ENCODE measurements at places on chromosomes 3 and 15.

DNA sequence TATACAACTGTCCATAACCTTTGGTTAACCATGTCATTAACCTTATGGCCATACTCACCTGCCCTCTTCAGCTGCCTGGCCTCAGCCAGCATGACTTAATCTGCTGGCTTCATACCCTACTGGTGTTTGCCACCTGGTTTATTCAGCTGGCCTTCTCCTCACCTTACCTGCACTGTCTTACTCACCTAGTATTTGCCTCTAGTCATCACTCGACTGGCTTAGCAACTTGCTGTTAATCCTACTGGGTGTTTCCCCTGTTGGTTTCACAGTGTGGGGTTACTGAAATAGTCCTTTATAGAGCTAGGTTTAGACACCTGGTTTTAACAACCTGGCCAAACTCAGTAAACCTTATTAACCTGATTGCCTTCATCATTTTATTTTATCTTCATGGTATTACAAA lies 96.4 kb downstream of the IL12A start:
- no peak for DNase-seq

GRCh38 chr15:26757141-26757540 lies 15.7 kb downstream of the GABRB3 start:
- no peak for DNase-seq

GRCh38 chr3:56683122-56683817 lies at the start of gene TASOR:
TSS of gene TASOR (minus strand) at chr3:56683265. CDS start at chr3:56683006, 259 bp downstream.
- DNase-seq, result peak; percentile 90

DNA sequence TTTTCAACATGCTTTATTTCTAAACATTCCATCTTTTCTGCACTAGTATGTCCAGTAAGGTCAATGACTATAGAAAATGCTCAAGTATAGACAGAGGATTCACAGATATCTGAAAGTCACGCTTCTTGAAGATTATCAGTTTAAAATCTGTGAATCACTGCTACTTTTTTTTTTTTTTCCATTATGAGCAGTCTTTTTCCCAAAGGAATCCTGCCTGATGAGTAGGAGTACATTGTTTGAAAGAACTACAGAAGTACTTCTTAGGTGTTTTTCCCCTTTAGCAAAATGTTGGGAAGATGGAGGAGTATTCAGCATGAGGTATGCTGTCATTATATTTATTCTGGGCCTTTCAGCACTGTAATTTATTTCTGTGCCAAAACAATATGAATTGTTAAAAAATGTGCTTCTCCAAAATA lies 266.2 kb downstream of the NLGN1 start:
- no peak for DNase-seq

DNA sequence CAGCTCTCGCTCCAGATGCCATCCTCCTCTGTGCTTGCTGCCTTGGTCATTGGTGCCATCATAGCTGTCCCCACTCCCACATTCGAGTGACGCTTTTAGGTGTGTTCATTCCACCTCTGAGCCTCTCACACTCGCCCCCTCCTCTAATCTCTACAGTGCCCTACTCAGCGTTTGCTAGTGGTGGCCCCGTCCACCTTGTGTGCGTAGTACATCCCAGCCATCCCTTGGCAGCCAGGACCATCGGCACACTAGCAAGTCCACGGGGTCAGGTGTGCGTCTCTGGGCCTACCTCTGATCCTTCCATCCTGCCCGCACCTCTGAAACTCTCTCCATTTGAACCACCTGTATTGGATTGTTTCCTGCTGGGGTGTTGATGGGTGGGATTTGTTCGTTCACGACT lies 54.2 kb upstream of the RGMA start:
- DNase-seq, result no peak

DNA sequence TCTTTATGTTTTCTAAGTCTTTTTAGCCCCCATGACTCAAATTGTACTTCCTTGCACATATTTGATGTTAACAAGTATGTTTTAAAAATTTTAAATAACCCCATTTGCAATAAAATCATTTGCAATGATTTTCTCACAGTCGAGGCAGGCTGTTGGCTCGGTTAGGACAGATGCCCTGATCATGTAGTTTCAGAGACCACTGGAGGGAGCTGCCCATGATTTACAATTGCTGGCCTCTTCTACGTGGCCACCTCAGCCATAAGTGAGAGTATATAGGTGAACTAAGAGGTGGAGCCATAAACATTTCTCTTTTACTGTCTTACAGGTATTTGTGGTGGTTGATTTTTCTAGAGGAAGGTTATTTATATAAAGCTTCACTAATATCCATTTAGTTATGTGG lies 1.7 kb downstream of the DTWD1 start:
- DNase-seq, result no peak

DNA sequence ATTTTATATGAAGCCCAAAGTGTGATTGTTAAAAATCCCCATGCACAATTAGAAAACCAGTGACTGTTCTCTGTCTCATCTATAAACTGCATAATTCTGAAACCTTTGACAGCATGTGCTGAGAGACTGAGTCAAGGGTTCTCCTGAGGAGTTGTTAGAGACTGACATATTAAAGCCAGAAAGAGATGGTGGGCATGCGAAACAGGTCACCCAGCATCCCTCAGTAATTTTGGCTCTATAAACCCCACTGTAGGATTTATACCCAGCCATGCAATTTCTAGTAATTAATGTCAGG lies 3.6 kb downstream of the VGLL3 start:
- DNase-seq, result no peak

- DNase-seq, result no peak
Observed at GRCh38 chr15:48751595-48751994, 59.3 kb downstream of the CEP152 start.

DNA sequence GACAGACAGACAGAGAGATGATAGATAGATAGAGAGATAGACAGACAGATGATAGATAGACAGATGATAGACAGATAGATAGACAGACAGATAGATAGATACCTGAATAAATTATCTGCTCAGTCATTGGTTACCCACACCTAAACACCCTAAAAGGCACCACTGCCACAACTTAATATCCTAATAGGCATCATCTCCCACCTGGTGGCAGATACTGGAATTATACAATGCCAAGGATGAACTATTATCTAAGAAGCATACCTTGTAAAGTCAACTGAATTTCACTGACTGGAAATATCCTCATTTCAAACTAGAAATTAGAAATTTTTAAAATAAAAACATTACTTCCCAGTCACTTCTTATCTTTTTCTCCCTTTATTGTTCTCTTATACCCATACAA lies 19.4 kb upstream of the ATP8B4 start:
- no peak for DNase-seq

GRCh38 chr3:186920301-186920700 lies 10.0 kb upstream of the ST6GAL1 start:
- no peak for DNase-seq

- no peak for DNase-seq
Observed at GRCh38 chr3:113293348-113293747, 82.0 kb downstream of the BOC start.

GRCh38 chr3:190074817-190075216 lies 45.9 kb downstream of the P3H2 start:
- DNase-seq, result no peak

GRCh38 chr15:67116742-67117141 lies 51.3 kb downstream of the SMAD3 start:
- DNase-seq, result no peak

DNA sequence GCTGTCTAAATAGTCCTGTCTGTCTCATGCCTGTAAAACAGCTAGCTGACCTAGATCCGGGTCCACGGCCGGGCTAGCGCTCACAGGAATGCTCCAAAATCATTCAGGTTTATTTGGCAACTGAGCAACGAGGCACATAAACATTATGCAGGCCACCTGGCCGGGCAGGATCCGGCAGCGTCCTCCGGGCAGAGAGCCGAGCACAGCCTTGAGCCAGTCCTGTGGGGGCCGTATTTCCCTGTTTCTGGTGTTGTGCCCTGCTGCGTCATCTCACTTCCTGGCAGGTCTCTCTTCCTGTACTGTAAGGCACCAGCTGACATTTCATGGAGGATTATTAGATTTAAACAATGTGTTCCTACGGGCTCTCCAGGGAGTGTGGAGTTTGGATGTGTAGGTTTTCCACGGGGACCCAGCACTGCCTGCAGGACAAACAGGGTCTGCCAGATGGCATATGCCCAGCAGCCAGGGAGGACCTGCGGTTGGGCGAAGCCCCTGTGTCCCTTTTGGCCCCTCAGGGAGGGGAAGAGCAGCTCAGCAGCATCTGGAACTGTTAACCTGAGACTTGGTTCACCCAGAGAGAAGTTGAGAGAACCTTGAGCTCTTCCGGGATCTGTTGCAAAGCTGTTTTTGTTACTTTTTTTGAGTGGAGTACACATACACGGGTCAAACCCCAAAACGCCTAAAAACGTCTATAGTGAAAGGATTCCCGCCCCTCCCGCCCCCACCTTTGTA lies 16.6 kb upstream of the LRRK1 start:
- DNase-seq, result no peak

DNA sequence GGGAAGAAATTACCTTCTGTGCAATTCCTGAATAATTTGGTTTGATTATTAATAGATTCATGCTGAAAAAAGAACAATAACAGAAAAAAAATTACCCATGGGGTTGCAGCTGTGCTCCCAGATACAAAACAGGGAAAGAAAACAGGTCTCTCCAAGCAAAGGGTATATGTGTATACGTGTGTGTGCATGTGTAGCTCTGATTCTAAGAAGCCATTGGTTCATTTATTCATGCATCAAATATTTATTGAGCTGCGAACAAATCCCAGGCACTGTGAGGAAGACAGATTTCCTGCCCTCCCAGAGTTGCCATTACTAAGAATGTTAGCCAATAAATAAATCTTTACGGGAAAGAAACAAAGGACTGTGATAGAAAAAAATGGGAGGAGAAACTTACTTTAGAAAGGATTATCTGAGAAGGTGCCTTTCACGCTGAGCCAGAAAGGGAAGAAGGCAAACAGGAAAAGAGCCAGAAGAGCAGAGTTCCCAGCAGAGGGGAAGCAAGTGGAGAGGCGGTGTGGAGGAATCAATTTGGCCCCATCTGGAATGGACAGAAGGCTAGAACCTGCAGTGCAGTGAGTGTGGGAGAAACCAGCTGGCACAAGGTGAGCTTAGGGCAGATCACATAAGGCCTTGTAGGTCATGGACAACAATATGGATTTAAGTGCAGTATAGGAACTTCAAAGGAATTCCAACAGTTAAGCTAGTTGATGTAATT lies 20.7 kb downstream of the CHL1 start:
- no peak for DNase-seq

DNA sequence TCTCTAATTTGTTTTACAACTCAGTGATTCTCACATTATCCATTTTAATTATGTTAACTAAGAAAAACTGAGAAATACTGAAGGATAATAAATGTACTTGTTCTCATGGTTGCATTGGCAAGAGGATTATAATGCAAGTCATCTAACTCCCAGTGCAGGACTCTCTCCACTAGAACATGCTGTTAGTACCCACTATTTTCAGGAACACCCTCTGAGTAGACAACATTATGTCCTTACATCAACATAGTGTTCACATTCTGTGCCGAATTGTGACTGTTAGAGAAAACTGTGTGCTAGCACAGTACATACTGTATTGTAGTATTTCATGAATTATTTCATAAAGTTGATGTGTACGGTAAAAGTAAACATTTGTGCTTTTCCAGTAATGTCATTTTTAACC lies 80.1 kb downstream of the LEKR1 start:
- no peak for DNase-seq

GRCh38 chr3:136067211-136067610 lies 101.7 kb downstream of the PPP2R3A start:
- DNase-seq, result no peak

GRCh38 chr3:44074181-44074580 lies 167.5 kb upstream of the TOPAZ1 start:
- no peak for DNase-seq
